Spleen (tissue), 13 donors: ENCODE measurements at places on chromosomes 3 and 15. TPM values are rescaled to one million over a fixed set of nuclear protein-coding genes. Genes with fewer than 3 reads are reported as not detected.

- DNase-seq = no peak
- no peak overlapping the region for H3K4me3 ChIP-seq
- no peaks in the 10 kb centered on the region for H3K27me3 ChIP-seq
- no peaks in the 10 kb centered on the region for H3K4me1 ChIP-seq
Observed at GRCh38 chr3:68706536-68706935, 225.8 kb downstream of the TAFA4 start.

DNA sequence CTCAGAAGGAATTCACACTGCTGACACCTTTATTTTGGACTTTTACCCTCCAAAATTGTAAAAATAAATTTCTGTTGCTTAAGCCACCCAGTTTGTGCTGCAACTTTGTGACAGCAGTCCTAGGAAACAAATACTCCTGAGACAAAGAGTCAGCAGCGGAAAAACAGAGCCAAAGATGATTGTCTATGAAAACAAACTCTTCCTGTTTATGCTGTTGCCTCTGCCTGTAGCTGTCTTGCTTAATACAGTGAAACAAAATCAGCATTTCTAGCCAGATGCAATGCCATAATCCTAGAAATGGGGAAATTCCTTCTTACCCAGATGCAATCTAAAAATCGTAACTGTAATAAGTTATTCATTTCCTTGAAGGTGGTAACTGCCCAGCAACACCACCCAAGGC is 387.5 kb upstream of the ATP11B start:
- no peaks in the 10 kb centered on the region for H3K4me1 ChIP-seq
- H3K27ac ChIP-seq = no peak overlapping the region
- no peaks in the 10 kb centered on the region for H3K36me3 ChIP-seq
- H3K27me3 ChIP-seq = no peaks in the 10 kb centered on the region

DNA sequence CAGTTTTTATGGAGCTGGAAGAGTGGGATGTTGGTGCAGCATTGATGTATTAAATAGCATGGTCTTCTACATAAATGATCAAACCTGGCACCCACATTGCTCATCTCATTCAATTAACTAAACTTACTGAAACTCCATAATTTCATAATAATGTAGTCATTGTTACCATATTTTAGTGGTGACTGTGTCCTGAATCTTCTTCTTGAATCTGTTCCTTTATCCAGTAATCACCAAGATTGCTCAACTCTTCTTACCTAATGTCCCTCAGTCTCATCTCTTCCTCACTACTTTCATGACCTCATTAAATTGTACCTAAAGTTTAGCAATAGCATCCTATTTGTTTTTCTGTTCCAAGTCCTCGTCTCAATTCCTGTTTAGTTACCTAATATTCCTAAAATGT is 69.8 kb downstream of the FGF7 start:
- H3K27me3 ChIP-seq = no peaks in the 10 kb centered on the region
- H3K36me3 ChIP-seq = no peaks in the 10 kb centered on the region
- H3K4me1 ChIP-seq = no peaks in the 10 kb centered on the region
- DNase-seq = no peak
- H3K4me3 ChIP-seq = no peak overlapping the region
- H3K27ac ChIP-seq = no peak overlapping the region

DNA sequence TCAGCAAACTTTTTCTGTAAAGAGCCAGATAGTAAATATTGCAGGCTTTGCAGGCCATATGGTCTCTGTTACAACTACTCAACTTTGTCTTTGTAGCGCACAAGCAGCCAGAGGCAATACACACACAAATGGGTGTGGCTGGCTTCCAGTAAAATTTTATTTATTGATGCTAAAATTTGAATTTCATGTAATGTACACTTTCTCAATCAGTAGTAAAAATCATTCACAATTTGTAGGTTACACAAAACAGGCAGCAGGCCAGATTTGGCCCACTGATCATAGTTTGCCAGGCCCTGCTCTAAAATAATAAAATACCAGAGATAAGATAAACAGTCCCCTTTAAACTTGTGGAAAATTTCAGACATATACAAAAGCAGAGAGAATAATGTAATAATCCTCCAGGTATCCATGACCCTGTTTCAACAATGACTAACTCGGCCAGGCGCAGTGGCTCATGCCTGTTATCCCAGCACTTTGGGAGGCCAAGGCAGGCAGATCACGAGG is 330.3 kb downstream of the SHQ1 start:
- no peaks in the 10 kb centered on the region for H3K27me3 ChIP-seq
- H3K4me3 ChIP-seq = no peak overlapping the region
- H3K36me3 ChIP-seq = no peaks in the 10 kb centered on the region
- H3K4me1 ChIP-seq = peaks cover 21% of the 10 kb centered on the region
- DNase-seq = no peak

DNA sequence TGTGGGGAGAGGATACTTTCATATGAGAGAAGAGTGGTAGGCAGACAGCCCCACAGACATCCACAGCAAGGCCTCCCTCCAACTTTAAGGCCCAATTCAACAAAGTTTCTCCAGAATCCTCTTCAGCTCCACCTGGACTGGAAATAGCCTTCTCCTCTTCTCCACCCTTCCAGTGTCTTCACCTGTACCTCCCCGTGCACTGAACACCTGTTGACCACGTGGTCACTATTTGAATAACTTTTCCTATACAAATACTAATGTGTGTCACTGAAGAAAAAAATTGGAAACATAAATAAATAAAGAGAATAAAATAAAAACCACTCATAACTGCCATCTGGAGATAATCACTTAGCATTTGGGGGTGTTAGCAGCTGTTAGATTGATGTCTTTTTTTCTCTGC is 52.9 kb downstream of the CCNL1 start:
- no peak for DNase-seq
- no peak overlapping the region for H3K27ac ChIP-seq
- peaks cover 13% of the 10 kb centered on the region for H3K4me1 ChIP-seq
- H3K36me3 ChIP-seq = no peaks in the 10 kb centered on the region
- no peaks in the 10 kb centered on the region for H3K27me3 ChIP-seq

DNA sequence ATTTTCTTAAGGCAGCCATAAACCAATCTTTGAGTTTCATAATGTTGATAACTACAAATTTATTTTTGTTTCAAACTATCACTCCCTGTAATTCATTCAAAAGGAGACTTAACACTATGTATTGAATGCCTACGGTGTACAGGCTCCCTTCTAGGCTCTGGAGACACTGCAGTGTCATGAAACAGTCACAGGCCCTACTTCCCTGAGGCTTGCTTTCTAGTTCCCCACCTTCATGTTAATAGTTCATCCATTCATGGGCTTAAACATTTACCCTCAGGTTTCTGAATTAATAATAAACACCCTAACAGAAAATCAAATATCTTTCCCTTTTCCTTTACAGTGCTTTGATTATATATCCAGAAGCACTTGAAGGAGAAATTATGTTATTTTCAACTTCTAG is 168.7 kb downstream of the CHL1 start:
- H3K4me3 ChIP-seq = no peak overlapping the region
- H3K27me3 ChIP-seq = no peaks in the 10 kb centered on the region
- H3K4me1 ChIP-seq = no peaks in the 10 kb centered on the region
- no peak overlapping the region for H3K27ac ChIP-seq

PCNP gene
- 109 TPM for total RNA-seq

PCBP4 gene
- 18.2 TPM for total RNA-seq

FAM3D gene
- total RNA-seq = not detected
